ENCODE measurements at places on chromosomes 13 and 19. TPM values are rescaled to one million over a fixed set of nuclear protein-coding genes. Genes with fewer than 3 reads are reported as not detected.

The OR1I1 gene
- total RNA-seq: not detected

The NLRP5 gene
- total RNA-seq: not detected

GRCh38 chr13:48216204-48216711, 16.7 kb upstream of the ITM2B start:
- no peak for DNase-seq

- no peak for DNase-seq
Observed at GRCh38 chr13:25502031-25502430, 130.3 kb downstream of the ATP8A2 start.

DNA sequence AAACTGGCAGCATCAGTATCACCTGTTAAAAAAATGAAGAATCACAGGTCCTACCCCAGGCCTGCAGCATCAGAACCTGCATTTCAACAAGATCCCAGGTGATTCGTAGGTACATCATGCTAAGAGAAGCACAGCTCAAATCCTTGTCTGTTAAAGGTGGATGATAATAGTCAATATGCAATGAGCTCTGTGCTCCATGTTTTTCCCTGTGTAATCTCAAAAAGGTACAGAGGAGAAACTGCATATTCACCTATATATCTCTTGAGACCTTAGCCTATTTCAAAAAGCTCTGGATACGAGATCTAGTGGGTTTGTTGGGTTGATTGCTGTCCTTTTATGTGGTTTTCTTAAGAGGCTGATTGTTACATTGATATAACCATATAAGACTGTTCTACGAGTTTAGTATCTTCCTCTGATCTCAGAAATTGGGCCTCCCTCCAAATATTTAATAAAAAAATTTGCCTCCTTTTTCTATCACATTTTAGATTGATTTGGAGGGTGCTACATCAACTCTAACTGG, 148.9 kb downstream of the DCT start:
- DNase-seq: no peak

All from endothelial cell (in vitro differentiated cells).